Stimulated activated memory B cell treated with anti-CD40 and anti-IgM and Interleukin-4, amounts not matched to agents 10 μg/mL and 1 μg/mL and 100 μg/mL, for 72 hours (primary cell): ENCODE measurements at places on chromosomes 13 and 19.

DNA sequence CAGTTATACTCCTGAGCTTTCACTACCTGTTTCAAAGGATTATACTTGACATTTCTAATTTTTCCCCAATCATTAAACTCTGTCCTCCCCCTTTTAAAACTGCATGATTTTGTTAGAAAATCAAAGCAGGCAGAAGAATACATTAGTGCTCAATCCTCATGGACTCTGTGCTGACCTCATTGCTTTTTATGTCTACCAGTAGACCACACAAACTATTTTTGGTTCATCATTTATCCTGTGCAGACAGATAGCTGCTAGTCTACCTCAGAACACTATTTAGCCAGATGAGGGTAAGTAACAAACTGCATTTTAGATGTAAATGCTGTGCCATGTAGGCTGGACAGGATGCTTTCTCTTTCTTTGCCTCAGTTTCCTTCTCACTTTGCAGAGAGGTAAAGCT is 235.9 kb downstream of the DCT start:
- no peak overlapping the region for H3K4me3 ChIP-seq
- no peak for ATAC-seq
- H3K36me3 ChIP-seq: no peaks in the 10 kb centered on the region

DNA sequence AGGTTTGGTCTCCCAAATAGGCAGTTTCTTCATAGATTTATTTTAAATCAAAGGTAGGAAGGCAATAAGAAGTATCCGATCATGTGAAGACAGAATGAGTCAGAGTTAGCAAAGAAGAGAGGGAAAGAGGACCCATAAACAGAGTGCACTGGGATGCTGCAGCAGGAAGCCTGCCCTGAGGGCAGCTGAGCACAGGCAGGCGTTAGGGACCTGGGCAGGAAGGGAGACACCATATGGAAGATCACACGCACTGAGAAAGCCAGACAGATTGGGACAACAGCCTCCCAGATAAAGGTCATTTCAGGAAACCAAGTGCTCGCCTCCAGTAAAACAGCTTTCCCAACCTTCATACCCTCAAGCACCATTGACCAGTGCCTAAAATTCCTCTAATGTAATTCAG is 598.0 kb downstream of the EFNB2 start:
- H3K36me3 ChIP-seq: no peaks in the 10 kb centered on the region
- H3K27me3 ChIP-seq: no peaks in the 10 kb centered on the region
- no peak overlapping the region for H3K27ac ChIP-seq
- no peaks in the 10 kb centered on the region for H3K4me1 ChIP-seq
- ATAC-seq: no peak

- no peak overlapping the region for H3K4me3 ChIP-seq
- no peak overlapping the region for H3K27ac ChIP-seq
- H3K36me3 ChIP-seq: no peaks in the 10 kb centered on the region
These were observed 91.6 kb downstream of the TEX29 start for GRCh38 chr13:111411919-111412650.

GRCh38 chr13:46561691-46562090 is 8.7 kb downstream of the LRCH1 start:
- no peak overlapping the region for H3K27ac ChIP-seq
- H3K4me1 ChIP-seq: peaks cover 41% of the 10 kb centered on the region
- ATAC-seq: no peak
- no peak overlapping the region for H3K4me3 ChIP-seq
- no peaks in the 10 kb centered on the region for H3K36me3 ChIP-seq

GRCh38 chr19:53076984-53077383 is 26.2 kb downstream of the ZNF160 start:
- no peak overlapping the region for H3K4me3 ChIP-seq
- H3K27me3 ChIP-seq: no peaks in the 10 kb centered on the region
- H3K36me3 ChIP-seq: peaks cover 100% of the 10 kb centered on the region
- no peak overlapping the region for H3K27ac ChIP-seq

GRCh38 chr19:19366434-19367396 is 38.8 kb upstream of the GATAD2A start:
- H3K4me3 ChIP-seq: peak overlapping the region; percentile 20
- H3K36me3 ChIP-seq: no peaks in the 10 kb centered on the region
- H3K27ac ChIP-seq: peak overlapping the region; percentile 55
- no peaks in the 10 kb centered on the region for H3K27me3 ChIP-seq
- peaks cover 21% of the 10 kb centered on the region for H3K4me1 ChIP-seq

DNA sequence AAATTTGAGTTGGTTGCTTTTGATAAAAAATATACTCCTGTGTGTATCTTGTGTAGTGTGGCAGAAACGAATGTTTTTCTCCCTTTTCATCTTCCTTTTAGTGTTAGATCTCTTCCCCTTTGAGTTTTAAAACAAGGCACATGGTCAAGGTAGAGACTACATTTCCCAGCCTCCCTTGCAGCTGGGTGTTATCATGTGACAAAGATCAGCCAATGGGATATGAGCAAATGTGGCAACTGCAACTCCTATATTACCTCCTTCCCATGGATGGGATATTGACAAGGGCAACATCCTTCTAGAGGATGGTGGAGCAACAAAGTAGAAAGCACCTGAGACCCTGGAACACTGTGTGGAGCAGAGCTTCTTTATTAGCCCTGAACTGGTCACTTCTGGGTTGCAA is 42.4 kb downstream of the ADGRE3 start:
- peak; percentile 66 for ATAC-seq
- H3K27ac ChIP-seq: no peak overlapping the region
- H3K36me3 ChIP-seq: no peaks in the 10 kb centered on the region
- H3K4me3 ChIP-seq: no peak overlapping the region
- H3K4me1 ChIP-seq: peaks cover 15% of the 10 kb centered on the region

- peak overlapping the region; percentile 79 for H3K27ac ChIP-seq
- H3K27me3 ChIP-seq: peaks cover 9% of the 10 kb centered on the region
- H3K4me1 ChIP-seq: peaks cover 38% of the 10 kb centered on the region
These were observed 29.2 kb downstream of the PIP5K1C start for GRCh38 chr19:3670796-3671679.

DNA sequence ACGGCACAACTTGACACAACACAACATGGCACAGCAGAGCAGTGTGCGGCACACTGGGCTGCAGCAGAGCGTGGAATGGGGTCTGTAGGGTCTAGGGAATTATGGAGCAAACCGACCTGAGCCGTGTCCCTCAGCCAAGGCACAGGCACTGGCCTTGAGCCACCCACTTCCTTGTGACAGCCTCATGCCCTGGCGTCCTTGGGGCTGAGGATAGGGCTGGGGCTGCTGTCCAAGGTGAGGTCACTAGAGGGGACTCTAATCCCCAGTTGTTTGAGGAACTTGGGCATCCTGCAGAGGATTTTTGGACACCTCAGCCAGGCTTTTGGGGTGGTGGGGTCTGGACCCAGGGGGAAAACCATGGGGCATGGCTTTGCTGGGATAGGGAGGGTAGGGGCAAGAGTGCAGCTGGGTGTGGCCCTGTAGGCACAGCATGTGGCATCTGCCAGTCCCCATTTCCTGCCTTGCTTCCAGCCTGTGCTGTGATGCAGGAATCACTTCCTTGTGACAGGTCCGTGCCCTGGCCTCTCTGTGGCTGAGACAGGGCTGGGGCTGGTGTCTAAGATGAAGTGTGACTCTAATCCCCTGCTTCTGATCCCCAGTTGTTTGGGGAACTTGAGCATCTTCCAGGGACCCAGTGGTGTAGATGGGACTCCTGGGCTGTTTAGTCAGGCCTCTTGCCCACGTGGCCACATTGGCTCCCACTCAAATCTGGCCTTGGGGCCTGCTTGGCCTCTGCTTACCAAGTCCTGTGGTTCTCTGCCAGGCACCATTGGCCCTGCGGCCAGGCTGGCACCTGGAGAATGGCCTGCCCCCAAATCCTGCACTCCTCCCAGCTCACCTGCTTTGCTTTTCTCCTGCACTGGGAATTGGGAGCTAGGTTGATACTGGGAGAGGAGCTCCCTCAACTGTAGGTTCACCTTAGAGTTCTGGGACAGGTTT is 78.5 kb downstream of the SCGB2B2 start:
- no peaks in the 10 kb centered on the region for H3K4me1 ChIP-seq
- peaks cover 7% of the 10 kb centered on the region for H3K36me3 ChIP-seq

- no peak overlapping the region for H3K27ac ChIP-seq
- peak overlapping the region; percentile 78 for H3K4me3 ChIP-seq
- H3K27me3 ChIP-seq: peaks cover 83% of the 10 kb centered on the region
- H3K36me3 ChIP-seq: peaks cover 2% of the 10 kb centered on the region
- peaks cover 35% of the 10 kb centered on the region for H3K4me1 ChIP-seq
These were observed 6.6 kb downstream of the EPS8L1 start for GRCh38 chr19:55082020-55082851.

GRCh38 chr19:1065606-1066109 is 1.3 kb upstream of the ARHGAP45 start:
- H3K27ac ChIP-seq: peak overlapping the region; percentile 85
- ATAC-seq: no peak
- H3K36me3 ChIP-seq: peaks cover 35% of the 10 kb centered on the region

DNA sequence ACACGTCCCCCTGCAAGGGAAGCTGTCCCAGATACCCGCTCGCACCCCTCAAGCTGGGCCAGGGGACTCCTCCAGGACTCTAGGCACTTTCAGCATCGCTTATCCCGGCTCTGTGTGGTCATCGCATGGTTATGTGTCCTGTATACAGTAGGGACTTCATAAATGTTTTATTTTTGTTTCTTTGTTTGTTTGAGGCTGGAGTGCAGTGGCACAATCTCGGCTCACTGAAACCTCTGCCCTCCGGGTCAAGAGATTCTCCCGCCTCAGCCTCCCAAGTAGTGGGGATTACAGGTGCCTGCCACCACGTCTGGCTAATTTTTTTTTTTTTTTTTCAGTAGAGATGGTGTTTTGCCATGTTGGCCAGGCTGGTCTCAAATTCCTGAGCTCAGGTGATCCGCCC is 7.5 kb downstream of the ANGPTL8 start:
- no peak overlapping the region for H3K27ac ChIP-seq
- H3K36me3 ChIP-seq: peaks cover 6% of the 10 kb centered on the region
- ATAC-seq: no peak
- H3K4me3 ChIP-seq: no peak overlapping the region

GRCh38 chr19:47444388-47444821 is 25.1 kb upstream of the MEIS3 start:
- no peaks in the 10 kb centered on the region for H3K36me3 ChIP-seq
- H3K4me1 ChIP-seq: peaks cover 27% of the 10 kb centered on the region
- no peak overlapping the region for H3K27ac ChIP-seq
- no peak overlapping the region for H3K4me3 ChIP-seq

- H3K4me1 ChIP-seq: peaks cover 55% of the 10 kb centered on the region
- H3K36me3 ChIP-seq: peaks cover 14% of the 10 kb centered on the region
- no peaks in the 10 kb centered on the region for H3K27me3 ChIP-seq
- ATAC-seq: no peak
- H3K27ac ChIP-seq: peak overlapping the region; percentile 33
These were observed 20.1 kb downstream of the RASA3 start for GRCh38 chr13:114112231-114112825.

DNA sequence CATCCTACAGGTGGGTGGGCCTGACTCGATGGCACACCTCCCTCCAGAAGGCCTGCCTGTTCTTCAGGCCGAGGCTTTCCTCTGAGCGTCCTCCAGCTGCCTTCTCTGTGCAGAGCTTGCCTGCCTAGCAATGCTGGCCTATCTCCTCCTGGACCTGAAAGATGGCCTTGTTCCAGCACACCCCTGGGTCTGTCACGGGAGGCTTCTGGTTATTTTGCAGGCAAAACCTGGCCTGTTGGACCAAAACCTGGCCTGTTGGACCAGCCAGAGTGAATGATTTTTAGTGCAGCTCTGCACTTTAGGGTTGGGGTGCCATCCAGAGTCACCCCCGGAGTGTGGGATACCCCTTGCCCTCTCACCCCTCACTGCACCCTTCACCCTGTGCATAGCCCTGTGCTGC is 128.4 kb downstream of the KATNAL1 start:
- peaks cover 10% of the 10 kb centered on the region for H3K4me1 ChIP-seq
- ATAC-seq: no peak
- H3K27ac ChIP-seq: no peak overlapping the region
- no peaks in the 10 kb centered on the region for H3K27me3 ChIP-seq
- no peaks in the 10 kb centered on the region for H3K36me3 ChIP-seq
- no peak overlapping the region for H3K4me3 ChIP-seq

GRCh38 chr19:48999481-49000325 is 6.0 kb downstream of the RUVBL2 start:
- peaks cover 46% of the 10 kb centered on the region for H3K36me3 ChIP-seq
- H3K4me3 ChIP-seq: no peak overlapping the region
- H3K27ac ChIP-seq: no peak overlapping the region
- peak; percentile 80 for ATAC-seq
- no peaks in the 10 kb centered on the region for H3K27me3 ChIP-seq

DNA sequence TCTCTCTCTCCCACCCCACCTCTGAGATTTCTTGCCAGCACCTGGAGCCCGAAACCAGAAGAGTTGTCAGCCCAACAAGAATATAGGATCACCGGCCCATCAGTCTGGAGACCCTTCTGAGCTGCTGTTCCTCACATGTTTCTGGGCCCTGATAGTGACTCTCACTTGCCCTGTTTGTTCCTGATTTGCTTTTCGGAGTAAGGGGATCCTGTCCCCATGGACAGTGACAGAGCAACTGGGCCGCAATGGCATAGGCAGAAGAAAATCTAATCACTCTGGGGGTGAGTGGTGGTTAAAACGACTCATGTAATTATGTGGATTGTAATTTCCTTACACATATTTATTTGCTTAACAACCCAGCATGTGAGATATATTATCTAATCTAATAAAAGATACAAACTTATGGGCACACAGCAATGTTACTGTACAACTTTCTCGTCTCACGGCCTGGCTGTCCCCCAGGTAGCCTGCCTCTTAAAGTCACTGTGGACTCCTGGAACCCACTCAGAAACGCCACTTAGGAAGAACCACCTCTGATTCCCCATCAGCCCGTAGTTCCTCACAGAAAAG is 663 bp upstream of the SMAD9 start:
- no peak overlapping the region for H3K27ac ChIP-seq
- no peaks in the 10 kb centered on the region for H3K36me3 ChIP-seq
- no peak for ATAC-seq
- peaks cover 8% of the 10 kb centered on the region for H3K4me1 ChIP-seq

DNA sequence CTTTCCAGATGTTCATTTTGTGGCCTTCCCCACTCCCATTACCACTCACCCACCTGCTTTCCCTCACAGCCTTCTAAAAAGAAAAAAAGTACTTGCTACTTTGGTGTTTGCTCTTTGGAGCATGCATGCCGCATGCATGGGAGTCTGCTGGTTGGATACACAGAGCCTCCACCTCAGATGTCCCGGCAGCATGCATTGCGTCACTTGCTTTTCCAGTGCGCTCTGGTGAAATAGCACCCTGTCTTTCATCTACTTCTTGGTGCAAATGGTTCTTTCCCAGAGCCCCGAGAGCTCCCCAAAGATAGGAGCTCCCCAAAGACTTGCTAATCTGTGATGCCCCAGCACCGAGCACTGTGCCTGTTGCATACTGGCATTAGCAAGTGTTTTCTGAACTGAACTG is 333.2 kb upstream of the ZNF507 start:
- H3K36me3 ChIP-seq: no peaks in the 10 kb centered on the region
- no peak overlapping the region for H3K27ac ChIP-seq
- H3K4me3 ChIP-seq: no peak overlapping the region
- H3K4me1 ChIP-seq: no peaks in the 10 kb centered on the region
- no peaks in the 10 kb centered on the region for H3K27me3 ChIP-seq

DNA sequence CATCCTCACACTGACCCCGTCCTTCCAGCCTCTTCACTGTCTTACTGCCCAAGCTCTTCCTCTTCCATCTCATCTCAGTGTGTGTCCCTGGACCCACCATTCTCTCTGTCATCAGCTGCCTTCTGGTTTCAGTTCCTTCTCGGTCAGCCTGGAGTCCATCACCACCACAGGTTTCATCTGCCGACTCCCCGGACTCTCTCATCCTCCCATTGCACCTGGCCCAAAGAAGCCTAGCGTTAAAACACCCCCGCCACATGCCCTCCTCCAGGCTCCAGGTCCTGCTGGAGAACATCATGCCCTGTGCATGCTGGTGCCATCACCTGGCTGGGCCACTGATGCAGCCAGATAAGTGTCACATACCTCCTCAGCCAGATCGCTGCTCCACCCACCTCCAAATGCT is 122.1 kb upstream of the GPR12 start:
- H3K4me1 ChIP-seq: no peaks in the 10 kb centered on the region
- peak; percentile 21 for ATAC-seq
- H3K27me3 ChIP-seq: peaks cover 16% of the 10 kb centered on the region
- H3K36me3 ChIP-seq: no peaks in the 10 kb centered on the region
- H3K4me3 ChIP-seq: no peak overlapping the region
- H3K27ac ChIP-seq: no peak overlapping the region
